NCI-H1105 treated with DMSO at 0.1 percent for 48 hours (cell line): ENCODE measurements at places on chromosomes 12 and 14.
A peak's percentile ranks its signal among the peaks of the same experiment; 100 is the strongest.

- DNase-seq, result peak; percentile 6
Observed at GRCh38 chr12:68140556-68140955, 19.0 kb downstream of the IFNG start.

DNA sequence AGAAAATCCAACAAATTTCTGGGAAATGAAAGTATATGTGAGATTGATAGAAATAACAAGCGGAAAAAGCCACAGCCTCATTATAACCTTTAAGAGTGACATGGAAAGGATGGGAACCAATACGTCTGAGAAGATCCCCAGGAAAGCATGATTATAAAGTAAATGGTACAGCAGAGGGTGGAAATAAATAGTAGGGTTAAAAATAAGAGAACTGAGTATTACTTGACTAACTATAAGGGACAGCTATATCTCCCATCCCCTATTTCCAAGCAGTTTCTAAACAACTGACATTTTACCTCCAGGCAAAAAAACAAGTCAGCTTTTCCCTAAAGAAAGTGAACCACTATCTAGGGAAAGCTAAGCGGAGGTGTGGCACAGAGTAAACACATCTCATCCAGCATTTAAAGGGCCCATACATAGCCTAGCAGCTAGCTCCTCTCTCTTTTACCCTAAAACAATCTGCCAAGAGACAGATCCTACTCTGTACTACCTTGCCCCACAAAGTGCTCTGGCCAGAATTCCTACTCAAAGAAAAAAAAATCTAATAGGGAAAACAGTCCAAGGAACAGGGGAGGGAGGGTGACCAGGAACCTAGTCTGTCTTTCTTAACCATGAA, 11.2 kb downstream of the OSBPL8 start:
- DNase-seq, result no peak

GRCh38 chr14:64221391-64222003, 72.7 kb downstream of the ESR2 start:
- DNase-seq, result no peak

DNA sequence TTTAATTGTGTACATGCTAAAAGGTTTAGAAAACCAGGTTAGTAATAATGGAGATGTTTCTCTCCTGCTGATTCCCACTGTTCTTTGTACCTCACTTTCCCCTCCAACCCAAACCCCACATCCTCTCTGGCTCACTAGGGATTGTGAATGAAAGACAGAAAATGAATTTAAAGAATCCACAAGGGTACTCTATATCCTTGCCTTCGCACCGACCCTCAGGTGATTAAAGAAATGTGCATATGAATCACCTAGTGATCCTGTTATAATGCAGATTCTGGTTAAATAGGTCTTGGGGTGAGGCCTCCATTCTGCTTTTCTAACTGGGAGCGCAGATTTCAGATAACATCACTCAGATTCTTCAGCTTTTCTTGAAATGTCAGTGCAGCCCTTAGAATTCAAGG, 84.3 kb upstream of the OTX2 start:
- DNase-seq, result no peak

DNA sequence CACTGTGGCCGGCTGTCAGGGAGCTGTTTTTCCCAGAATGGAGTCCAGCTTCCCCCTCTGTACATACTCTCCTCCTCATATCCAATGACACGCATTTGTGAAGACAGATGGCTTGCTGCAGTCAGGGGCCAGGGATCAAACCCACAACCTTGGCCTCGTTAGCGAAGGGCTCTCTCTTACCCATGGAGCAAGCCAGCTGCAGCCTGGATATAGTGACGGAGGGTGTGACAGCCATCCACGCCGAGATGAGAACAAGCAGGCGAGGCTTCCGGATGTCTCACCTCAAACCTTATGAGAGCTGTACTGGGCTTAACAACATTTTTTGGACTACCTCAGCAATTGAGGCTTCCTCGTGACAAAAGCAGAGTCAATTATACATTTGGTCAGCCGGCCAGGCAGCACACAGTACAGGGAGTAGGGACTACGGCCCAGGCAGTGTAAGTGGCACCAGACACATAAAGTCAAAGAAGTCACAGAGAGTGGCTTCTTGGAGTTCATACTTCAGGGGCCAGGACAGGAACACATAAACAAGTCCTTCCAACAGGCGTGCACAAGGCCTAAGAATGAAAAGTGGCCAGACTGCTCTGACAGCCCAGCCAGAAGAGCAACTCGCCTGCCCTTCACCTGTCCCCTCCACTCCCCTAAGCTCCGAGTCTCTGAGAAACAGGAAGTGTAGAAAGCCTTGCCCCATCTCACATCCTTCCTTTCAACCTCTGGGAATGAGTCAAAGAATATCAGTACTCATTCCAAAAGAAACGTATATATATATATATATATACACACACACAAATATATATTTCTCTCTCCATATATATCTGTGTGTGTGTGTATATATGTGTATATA, 115.1 kb downstream of the TTC7B start:
- no peak for DNase-seq

GRCh38 chr12:117564881-117565280, 203.5 kb upstream of the NOS1 start:
- DNase-seq, result no peak

DNA sequence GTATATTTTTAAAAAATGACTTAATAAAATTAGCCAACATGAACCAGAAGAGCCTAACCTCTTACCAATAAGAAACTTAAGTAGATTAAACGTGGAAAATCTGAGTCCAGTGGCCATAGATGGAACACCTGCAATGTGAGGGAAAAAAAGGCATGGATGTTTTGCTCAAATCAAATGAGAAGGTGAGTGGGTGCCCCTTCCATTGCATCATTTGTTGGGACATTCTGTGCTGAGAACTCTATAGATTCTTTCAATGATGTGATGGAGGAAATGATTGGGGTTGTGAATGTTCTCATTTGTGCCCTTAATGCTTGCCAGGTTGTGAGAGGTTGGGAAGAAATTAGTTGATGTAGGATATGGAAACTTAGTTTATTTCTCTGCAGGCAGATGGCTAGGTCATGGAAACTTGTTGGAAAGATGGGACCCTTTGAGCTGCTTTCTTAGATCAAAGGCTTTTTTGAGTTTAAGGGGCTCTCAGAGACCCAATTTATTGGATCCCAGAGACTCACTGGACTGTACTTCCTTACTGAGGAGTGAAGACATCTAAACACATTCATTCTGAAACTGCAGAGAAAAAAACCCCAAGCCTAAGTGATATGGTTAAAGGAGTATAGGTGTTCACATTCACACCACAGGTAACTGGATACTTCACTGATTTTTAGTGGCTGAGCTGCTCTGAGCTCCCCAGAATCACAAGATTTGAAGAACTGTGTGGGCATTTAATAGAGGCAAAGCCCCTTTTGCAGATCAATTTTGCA, 95.9 kb downstream of the DACT1 start:
- no peak for DNase-seq

- no peak for DNase-seq
Observed at GRCh38 chr12:3075315-3075714, 1.9 kb upstream of the TSPAN9 start.

DNA sequence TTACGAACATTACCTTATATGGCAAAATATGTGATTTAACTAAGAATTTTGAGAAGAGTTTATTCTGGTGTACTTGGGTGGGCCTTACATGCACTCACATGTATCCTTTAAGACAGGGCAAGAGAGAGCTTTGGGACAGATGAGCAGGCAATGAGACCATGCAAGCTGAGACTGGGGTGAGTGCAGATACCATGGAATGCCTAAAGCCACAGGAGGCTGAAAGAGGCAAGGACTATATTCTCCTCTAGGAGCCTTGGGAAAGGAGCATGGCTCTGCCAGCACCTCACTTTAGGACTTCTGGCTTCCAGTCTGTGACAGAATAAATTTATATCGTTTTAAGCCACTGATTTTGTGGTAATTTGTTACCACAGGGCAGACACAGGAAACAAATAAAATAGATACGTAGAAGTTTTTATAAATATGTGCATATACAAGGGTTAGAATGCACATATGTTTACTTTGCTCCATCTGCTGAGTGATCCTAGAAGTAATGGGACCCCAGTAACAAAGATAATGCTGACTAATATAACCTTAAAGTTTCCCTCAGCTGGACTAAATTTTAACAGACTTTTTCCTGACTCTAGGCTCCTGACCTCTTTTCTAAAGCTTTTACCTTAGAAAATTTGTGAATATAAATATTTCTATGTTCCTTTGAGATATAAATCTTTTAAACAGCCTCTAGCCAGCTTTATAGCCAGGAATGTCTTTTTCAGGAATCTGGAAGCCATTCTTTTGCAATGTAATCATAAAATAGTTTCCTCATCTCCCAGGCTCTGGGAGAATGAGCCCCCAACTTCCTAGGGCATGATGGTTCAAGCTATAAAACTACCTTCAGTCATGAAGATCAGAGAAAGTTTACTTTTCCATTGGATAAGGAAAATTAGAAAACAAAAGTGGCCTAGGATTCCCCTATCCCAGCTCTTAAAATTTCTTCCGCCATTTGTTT, 216.8 kb downstream of the PPFIA2 start:
- DNase-seq, result no peak

- no peak for DNase-seq
Observed at GRCh38 chr14:95330591-95331370, 11.1 kb upstream of the CLMN start.

GRCh38 chr12:93699271-93700145, 22.3 kb downstream of the CRADD start:
- no peak for DNase-seq

GRCh38 chr14:92317511-92317910, 5.5 kb upstream of the SLC24A4 start:
- DNase-seq, result no peak

GRCh38 chr14:68460541-68460940, 332.3 kb downstream of the ZFP36L1 start:
- DNase-seq, result no peak

- DNase-seq, result no peak
Observed at GRCh38 chr12:109463756-109464155, 13.3 kb downstream of the KCTD10 start.
